ENCODE measurements at places on chromosomes 3 and 15.

GRCh38 chr3:106025151-106025722, 156.4 kb upstream of the CBLB start:
- DNase-seq, result no peak

GRCh38 chr15:66269326-66270090, 16.0 kb upstream of the MEGF11 start:
- no peak for DNase-seq

DNA sequence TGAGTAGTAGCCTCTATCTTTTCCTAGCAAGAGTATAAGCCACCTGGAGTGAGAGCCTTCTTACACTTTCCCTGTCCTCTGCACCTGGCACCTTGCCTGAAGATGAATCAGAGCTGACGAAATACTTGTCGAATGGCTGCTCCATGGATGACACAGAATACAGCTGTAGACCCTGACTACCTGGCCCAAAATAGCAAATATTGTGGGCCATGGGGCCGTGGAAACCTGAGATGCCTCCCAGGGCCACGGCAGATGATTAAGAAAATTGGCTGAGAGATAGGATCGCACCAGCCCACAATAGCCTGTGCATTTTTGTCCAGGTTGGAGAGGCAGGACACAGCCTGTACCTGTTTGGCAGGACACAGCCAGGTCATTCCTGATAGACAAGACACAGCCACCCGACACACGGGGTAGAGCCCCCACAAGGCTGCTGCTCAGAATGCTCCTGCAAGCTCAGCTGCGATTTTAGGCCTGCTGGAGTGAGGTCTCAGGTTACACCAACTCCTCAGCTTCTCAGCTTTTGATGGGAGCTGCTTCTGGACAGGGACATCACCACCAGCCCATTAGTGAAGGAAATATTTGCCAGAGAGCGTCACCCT, 22.9 kb upstream of the TPM1 start:
- no peak for DNase-seq

DNA sequence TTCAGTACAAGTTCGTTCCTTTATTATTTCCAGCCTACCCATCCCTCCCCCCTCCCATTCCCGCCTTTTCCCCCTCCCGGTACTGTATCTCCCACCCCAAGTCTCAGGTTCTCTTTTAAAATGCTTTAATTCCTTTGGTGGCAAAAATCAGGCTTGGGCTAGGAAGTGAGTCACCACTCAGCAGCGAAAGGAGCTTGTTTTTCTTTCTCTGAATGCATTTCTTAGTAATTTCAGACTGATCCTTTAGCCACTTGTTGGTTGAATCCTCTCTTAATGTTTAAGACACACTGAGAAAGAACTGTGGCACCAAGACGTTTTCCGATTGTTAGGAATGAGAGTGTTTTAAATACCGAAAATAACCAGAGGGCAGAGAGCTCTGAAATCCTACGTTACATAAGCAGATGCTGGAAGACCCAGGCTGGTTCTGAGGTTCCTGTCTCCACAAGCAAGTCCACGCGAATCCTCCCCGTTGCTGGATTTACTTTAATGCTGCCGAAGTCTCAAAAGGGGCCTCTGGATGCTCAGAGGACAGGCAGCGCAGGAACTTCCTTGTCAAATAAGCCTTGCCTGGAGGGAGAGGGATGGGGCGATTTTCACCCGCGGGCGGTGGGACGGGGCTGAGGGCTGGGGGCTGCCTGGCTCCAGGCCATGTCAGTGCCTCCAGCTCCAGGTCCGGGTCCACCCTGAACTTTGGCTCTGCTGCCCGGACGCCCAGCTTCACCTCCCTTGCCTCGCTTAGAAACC, 854 bp upstream of the COL8A1 start:
- DNase-seq, result peak; percentile 24

DNA sequence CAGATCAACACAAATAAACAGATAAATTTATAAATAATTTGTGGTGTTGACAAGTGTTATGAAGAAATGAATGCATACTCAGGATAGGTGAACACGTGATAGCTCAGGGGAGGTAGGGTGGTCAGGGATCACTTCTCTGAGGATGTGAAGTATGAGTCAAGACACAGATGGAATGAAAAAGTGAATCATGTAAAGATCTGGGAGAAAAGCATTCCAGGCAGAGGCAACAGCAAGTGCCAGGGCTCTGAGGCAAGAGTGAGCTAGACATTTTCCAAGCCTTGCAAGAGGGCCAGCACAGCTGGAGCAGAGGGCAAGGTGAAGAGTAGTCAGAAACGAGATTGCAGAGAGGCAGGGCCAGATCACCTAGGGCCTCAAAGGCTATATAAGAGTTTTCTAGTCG, 177.8 kb downstream of the WNT5A start:
- no peak for DNase-seq

- no peak for DNase-seq
Observed at GRCh38 chr15:84699538-84700191, 16.3 kb downstream of the SEC11A start.

GRCh38 chr3:143975554-143976152, 4.0 kb downstream of the DIPK2A start:
- no peak for DNase-seq

GRCh38 chr15:98888820-98889479, 118.6 kb downstream of the PGPEP1L start:
- DNase-seq, result no peak

DNA sequence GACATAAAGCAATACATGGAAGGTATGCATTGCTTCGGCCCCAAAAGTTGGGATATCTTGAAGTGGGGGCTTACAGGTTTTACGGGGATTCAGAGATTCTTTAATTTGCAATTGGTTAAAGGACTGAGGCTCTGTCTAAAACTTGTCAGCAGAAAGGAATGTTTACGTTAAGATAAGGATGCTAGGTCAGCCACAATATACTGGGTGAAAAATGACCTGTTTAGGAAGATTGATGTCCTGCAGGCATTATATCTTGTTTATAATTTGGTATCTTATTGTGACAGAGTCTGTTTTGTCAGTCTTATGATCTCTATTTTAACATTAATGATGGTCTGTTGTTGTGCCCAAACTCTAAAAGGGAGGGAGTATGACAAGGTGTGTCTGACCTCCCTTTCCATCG, 15.3 kb upstream of the CCNDBP1 start:
- no peak for DNase-seq

DNA sequence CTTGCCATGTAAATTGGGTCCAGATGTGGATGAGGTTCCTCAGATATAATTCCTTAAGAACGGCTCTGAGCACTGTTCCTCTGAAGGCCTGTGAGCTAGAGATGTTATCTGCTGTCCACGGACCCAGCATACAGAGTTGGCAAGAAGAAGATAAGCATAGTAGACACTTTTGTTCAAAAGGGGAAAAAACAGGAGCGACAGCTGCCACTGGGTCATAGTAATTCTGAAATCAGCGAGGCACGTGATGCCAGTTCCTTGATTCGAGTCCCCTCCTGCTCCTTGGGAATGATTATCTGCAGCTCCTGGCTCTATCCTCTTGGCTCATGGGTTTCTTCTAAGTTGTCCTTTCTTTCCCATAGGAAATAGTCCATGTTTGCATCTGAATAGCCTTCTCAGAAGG, 2.5 kb upstream of the RAB7A start:
- no peak for DNase-seq

DNA sequence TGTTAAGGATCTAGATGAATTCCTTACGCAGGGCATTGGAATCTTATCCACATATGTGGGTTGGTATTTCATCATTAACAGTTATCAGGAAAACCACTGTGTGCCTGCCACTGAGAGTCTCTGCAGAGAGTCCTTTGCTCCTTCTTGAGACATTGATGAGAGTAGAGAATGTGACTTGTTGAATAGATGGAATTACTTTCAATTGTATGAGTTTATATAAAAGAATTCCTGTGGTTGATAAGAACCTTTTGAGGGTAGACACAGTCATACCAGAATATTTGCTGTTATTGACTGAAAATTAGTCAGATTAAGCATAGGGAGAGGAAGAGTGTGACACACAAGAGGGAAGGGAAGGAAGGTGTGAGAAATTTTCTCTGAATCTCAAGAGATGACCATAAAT, 30.8 kb downstream of the ARHGEF26 start:
- no peak for DNase-seq

DNA sequence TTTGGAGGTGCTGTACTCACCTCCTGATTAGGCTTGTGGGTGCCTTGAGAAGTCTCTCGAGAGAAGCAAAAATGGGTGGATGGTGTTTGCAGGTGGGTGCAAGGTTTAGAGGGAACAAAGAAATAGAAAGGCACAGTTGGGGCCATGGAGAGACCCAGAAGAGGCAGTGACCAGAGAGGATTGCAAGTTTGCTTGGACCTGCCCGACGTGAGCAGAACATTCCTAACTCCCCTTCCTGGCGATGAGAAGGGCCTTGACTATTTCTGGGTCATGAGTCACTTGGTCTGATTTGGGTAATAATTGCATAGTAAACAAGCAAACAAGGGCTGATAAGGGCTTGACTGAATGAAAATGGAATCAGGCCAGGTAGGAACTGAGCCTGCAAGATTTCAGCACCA, 7.0 kb upstream of the CTSH start:
- DNase-seq, result no peak

DNA sequence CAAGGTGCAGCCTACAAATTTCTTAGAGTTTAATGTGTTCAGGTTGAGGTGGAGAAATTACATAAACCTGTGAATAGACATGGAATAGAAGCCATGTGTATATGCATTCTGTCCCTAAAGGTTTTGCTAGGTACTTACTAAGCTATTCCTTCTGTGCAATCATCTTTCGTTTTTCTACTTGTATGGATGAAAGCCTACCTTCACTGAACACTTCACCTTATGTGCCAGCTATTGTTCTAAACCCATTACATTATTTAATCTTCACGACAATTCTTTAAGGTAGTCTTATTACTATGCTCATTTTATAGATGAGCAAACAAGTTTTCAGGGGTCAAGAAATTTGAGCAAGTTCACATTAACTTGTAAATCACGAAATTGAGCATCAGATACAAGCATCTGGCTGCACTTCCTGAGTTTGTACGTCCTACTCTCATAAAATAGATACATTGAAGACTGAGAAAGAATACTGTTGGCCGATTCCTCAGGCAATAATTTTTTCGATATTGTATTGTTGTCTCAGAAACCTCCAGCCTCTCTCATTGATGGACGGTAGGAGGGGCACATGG, 635 bp upstream of the RCN2 start:
- DNase-seq, result no peak

- no peak for DNase-seq
Observed at GRCh38 chr15:44909423-44909822, 47.1 kb upstream of the TERB2 start.

DNA sequence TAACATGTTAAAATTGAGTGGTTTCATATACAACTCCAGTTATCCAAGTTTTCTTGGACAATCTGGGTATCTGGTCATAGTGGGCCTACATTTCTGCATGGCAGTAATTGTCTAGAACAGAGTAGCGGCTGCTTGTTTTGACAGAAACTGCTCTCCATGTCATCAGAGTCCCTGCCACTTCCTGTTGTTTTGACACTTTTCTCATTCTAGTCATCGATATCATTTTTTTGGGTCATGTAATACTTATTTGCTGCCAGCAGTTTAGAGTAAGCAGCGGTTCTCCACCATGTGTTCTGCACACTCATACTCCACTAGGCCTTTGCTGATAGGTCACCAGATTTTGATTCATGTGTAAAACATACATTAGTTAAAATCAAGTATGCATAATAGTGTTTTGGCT, 81.5 kb downstream of the SLC25A26 start:
- no peak for DNase-seq

DNA sequence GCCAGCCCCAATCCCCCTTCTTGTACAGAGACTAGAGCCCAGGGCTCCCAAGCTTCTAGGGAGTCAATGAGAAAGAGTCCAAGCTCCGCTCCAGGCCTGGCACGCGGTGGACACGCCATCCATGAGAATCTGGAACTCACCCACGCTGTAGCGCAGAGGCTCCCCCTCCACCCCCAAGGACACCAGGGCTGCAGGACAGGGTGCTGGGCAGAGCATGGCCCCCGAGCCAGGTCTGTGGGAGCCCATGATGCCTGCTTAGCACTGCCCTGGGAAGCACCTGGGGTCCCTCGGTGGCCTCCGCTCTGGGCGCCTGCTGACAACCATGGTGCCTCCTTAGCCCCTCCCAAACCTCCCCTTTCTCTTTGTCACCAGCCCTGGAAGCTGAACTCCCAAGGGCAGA, 28.5 kb downstream of the ACSBG1 start:
- DNase-seq, result no peak

- no peak for DNase-seq
Observed at GRCh38 chr3:170862618-170863374, 7.2 kb downstream of the RPL22L1 start.

GRCh38 chr3:129473067-129473768, 33.2 kb downstream of the IFT122 start:
- DNase-seq, result no peak

- DNase-seq, result no peak
Observed at GRCh38 chr3:55330756-55331155, 156.3 kb downstream of the WNT5A start.

DNA sequence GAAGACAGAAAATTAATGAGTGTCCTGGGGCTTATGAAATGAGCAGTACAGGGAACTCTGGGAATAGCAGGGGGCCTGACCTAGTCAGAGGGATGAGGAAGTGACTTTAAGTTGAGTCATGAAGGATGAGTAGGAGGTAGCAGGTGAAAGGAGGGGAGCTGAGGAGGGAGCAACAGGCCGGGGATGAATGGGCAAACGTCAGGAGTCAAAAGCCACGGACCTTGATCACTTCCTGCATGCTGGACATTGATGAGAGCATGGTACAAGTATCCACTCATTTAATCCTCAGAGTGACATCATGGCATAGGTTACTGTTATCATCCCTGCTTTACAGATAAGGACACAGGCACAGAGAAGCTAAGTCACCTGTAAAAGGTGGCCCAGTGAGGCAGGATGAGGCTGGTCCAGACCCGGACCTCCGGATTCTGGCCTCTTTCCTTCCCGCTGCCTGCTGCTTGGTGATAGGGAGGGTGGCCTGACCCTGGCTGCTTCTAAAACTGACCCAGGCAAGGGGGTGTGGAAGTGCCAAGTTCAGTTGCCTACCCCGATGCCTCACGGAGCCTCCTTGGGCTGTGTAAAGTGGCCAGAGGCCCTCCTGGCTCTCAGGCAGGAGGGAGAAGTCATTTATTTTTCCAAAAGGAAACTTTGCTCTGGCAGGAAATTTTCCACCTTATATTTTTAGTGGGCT, 7.6 kb downstream of the CORO2B start:
- peak; percentile 11 for DNase-seq

DNA sequence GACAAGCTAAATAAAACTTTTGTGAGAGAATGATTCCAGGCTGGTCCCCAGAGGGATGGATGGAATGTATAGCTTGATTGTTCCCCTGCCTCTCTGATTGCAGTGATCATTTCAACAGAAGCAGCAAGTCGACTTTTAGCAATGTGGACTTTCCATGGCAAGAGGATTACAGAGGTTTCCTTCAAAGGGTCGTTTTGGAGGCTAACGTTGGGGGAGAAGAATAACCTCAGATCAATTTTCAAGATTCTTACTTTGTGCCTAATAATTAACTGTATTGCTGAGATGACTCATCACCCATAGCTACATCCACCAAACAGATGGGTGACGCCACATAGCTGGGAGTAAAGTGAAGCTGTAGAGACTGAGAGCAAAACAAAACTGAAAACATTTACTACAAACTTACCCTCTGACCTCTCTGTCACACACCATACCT, 79.9 kb downstream of the GTPBP8 start:
- DNase-seq, result no peak

GRCh38 chr3:71008350-71008935, 575.1 kb downstream of the FOXP1 start:
- no peak for DNase-seq

Data from glutamatergic neuron (in vitro differentiated cells).